ENCODE measurements at places on chromosomes 4 and X.

- DNase-seq: no peak
These were observed 296.4 kb upstream of the STS start for GRCh38 chrX:6851140-6851539.

GRCh38 chrX:38868321-38868720, 67.1 kb downstream of the MID1IP1 start:
- no peak for DNase-seq

- DNase-seq: no peak
These were observed 363.8 kb upstream of the FTHL17 start for GRCh38 chrX:31435592-31435991.

DNA sequence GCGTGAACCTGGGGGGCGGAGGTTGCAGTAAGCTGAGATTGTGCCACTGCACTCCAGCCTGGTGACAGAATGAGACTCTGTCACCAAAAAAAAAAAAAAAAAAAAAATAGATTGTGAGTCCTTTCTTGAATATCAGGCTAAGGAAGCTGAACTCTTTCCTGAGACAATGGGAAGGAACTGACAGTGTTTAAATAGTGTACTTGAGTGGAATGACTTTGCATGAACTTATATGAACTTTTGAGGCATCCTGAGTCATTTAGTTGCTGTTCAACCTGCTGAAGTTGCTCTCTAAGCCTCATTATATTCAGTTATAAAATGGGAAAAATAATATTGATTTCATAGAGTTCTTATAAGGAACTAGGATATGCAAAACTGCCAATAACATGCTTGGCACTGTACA, 79.3 kb upstream of the LIMCH1 start:
- no peak for DNase-seq

GRCh38 chr4:46146993-46147392, 23.1 kb upstream of the GABRG1 start:
- DNase-seq: no peak

DNA sequence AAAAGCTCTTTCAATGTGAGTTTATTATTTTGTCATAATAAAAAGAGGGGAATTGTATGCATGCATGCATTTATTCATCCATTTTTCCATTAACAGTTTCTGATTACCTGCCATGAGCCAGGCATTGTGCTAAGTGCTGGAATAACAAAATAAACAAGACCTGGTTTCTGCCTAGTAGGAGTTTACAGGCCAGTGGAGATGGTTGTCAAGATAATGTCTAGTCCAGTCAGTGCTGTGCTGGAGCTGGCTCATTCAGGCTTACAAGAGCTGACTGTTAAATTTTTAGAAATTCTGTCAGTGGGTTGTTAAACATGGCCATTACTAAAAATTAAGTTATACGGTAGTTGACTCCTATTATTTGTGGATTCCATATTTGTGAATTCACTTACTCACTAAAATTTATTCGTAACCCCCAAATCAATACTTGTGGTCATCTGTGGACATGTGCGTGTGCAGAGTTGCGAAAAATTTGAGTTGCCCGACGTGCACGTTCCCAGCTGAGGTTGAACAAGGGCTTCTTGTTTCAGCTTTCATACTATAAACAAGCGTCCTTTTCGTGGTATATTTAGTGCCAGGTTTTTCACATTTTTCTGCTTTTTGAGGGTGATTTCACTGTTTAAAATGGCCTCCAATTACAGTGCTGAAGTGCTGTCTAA, 172.3 kb upstream of the RPS6KA3 start:
- DNase-seq: no peak

- peak; percentile 36 for DNase-seq
These were observed 11.3 kb upstream of the ARAP2 start for GRCh38 chr4:36255577-36255976.

DNA sequence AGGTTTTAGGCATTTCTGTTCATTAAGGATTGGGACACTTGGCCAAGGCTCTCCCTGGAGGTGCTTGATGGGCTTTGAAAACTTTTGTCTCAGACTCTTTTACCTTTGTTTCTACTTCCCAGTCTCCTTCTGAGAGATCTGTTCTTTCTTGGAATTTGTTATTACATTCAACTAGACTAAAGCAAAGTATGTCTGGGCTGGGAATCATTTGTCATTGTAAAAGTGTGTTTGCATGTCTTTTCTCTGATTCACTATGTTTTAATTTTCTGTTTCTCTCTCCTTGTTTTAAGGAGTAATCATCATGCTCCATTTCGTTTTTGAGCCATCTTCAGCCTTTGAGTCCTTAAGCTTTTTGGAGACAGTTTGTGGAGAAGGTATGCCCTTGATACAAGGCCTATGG, 12.2 kb upstream of the PGRMC2 start:
- no peak for DNase-seq

DNA sequence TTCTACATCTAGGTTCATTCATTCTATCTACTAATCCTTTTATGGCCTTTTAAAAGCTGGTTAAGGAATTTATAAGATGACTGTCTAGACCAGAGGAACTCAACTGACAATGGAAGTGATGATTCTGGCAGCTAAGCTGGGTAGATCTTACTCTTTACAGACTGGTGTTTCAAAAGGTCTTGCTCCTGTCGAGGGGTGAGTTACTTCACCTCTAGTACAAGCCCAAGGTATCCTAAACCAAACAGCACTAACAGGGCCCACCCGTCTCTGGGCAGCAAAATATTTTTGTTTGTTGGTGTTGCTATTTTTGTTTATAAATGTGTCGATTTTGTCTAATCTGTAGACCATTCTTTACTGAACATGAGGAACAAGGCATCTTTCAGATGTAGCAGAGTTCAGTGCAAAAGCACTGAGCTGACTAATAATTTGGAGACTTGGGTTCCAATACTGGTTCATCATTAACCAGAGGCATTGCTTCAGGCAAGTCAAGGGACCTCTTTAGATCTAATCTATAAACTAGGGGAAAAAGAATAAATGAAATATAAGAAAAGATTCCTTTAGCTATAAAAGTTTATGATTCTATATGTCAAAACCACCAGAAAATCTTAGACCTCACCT, 90.3 kb upstream of the FRG1 start:
- no peak for DNase-seq

GRCh38 chrX:66232296-66232695, 68.2 kb downstream of the HEPH start:
- no peak for DNase-seq

DNA sequence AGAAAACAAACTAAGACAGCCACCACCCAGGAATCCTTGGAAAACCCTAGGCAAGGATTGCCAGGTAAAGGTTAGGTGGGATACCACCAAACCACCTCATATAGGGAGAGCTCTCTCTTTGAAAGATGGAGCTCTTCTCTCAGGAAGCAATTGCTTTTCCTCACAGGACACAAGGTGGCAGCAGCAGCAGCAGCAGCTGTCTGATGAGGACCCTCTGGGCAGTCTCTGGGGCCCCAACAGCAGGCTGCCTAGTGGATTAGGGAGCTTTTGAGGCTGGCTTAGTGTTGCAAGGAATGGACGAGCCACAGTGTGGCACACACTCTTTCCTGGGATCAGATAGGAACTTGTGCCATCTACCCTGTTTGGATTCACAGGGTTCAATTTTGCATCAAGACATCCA, 41.4 kb upstream of the CHRDL1 start:
- DNase-seq: no peak

DNA sequence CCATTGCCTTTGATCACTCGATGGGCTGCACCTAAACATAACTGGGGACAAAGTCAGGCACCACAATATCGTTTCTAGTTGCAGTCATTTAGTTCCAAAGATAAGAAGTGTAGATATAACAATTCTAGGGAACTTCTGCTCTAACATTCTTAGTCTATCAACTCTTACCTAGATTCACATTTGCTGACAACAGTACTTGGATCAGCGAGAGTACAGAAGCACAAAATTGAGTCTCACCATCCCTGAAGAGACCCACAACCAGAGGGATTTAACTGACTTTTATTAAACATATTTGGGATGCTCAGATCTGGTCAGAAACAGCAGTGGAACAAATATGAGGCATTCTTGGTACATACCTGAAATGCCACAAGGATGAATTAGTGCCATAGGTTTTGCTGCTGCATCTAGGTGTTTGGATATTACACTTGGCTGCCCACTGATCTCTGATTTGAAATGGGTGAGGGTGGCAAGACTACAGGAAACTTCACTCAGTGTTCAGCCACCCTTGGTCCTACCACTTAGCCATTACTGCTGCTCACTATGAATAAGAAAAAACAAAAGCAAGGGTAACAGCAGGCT, 28.9 kb upstream of the HUWE1 start:
- no peak for DNase-seq

DNA sequence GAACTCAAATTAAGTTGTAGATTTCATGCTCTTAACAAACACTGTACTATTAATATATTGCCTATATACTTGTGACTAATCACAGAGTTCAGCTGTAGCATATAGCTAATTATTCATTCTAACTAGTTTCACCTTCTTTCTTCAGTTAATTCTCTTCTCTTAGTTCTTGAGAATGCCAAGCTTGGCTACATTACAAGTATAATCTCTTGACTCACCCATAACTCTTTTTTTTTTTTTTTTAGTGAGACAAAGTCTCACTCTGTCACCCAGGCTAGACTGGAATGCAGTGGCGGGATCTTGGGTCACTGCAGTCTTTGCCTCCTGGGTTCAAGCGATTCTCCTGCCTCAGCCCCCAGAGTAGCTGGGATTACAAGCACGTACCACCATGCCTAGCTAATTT, 5.4 kb downstream of the KLHL5 start:
- no peak for DNase-seq

DNA sequence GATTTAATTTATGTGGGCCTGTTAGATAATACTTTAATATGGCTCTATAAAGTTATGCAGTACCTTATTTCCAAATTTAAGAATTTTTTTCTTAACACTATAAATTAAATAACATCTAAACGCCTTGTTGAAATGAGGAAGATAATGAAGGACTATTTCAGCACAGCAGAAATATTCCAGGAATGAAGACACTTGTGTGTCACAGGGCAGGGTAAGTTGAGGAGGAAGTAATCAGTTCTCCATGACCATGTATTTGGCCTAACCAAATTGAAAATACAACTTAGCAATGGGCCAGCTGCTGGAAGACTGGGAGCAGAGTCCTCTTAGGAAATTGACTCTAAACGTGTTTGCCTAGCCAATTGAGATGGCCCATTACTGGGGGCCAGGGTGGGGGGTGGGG, 16.9 kb downstream of the CXCL3 start:
- DNase-seq: no peak

- DNase-seq: no peak
These were observed 6.6 kb downstream of the KLHL15 start for GRCh38 chrX:24020306-24020876.
